ENCODE measurements at places on chromosomes 2 and 18. TPM values are rescaled to one million over a fixed set of nuclear protein-coding genes. Genes with fewer than 3 reads are reported as not detected.

MSGN1 gene
- not detected for total RNA-seq

GPR35 gene
- total RNA-seq, result 6.5 TPM

DNA sequence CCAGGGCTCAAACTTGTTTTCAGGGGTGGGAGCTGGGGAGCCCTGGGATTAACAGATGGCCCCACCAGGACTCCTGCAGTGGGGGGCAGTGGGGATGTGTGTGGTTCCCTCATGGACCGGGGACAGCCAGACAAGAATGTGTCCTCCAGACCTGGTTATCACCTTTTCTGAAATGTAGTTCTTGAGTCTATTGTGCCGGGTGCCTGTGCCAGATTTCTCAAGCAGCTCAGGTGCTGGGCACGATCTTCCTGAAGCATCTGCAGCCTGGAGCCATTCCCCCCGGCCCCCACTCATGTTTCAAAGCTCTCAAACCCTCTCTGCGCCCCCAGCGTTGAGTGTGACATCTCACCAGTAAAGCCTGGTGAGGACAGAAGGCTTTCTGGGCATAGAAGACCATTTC, 48.4 kb upstream of the HAAO start:
- no peaks in the 10 kb centered on the region for H3K36me3 ChIP-seq
- no peak for DNase-seq
- peaks cover 16% of the 10 kb centered on the region for H3K4me1 ChIP-seq

GRCh38 chr2:199955007-199955338, 318 bp downstream of the TYW5 start:
- peak overlapping the region; percentile 94 for H3K4me3 ChIP-seq
- H3K36me3 ChIP-seq, result peaks cover 4% of the 10 kb centered on the region
- no peak for DNase-seq
- H3K4me1 ChIP-seq, result peaks cover 25% of the 10 kb centered on the region
- no peaks in the 10 kb centered on the region for H3K27me3 ChIP-seq

DNA sequence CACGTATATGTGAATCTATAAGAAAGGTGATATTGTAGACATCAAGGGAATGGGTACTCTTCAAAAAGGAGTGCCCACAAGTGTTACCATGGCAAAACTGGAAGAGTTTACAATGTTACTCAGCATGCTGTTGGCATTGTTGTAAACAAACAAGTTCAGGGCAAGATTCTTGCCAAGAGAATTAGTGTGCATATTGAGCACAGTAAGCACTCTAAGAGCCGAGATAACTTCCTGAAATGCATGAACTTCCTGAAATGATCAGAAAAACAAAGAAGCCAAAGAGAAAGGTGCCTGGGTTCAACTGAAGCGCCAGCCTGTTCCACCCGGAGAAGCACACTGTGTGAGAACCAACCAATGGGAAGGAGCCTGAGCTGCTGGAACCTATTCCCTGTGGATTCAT, 101.0 kb downstream of the HS6ST1 start:
- no peak overlapping the region for H3K4me3 ChIP-seq
- DNase-seq, result no peak
- no peak overlapping the region for H3K27ac ChIP-seq
- peaks cover 3% of the 10 kb centered on the region for H3K4me1 ChIP-seq

All from progenitor cell of endocrine pancreas (in vitro differentiated cells).